Common myeloid progenitor, CD34-positive (primary cell): ENCODE measurements at places on chromosomes 1 and 21.

GRCh38 chr21:42971897-42972275, 2.5 kb upstream of the PKNOX1 start:
- no peak overlapping the region for H3K27ac ChIP-seq
- H3K4me3 ChIP-seq, result no peak overlapping the region
- no peaks in the 10 kb centered on the region for H3K27me3 ChIP-seq
- H3K4me1 ChIP-seq, result no peaks in the 10 kb centered on the region
- DNase-seq, result no peak
- no peaks in the 10 kb centered on the region for H3K36me3 ChIP-seq

GRCh38 chr1:33972676-33973395, 109.0 kb downstream of the HMGB4 start:
- H3K4me3 ChIP-seq, result no peak overlapping the region
- H3K4me1 ChIP-seq, result no peaks in the 10 kb centered on the region
- no peak for DNase-seq

- H3K27me3 ChIP-seq, result no peaks in the 10 kb centered on the region
- no peaks in the 10 kb centered on the region for H3K36me3 ChIP-seq
These were observed 378 bp upstream of the F13B start for GRCh38 chr1:197067457-197067818.

GRCh38 chr1:66450043-66450514, 83.9 kb upstream of the SGIP1 start:
- H3K27me3 ChIP-seq, result no peaks in the 10 kb centered on the region
- no peak overlapping the region for H3K4me3 ChIP-seq
- H3K4me1 ChIP-seq, result peaks cover 12% of the 10 kb centered on the region
- no peak for DNase-seq

DNA sequence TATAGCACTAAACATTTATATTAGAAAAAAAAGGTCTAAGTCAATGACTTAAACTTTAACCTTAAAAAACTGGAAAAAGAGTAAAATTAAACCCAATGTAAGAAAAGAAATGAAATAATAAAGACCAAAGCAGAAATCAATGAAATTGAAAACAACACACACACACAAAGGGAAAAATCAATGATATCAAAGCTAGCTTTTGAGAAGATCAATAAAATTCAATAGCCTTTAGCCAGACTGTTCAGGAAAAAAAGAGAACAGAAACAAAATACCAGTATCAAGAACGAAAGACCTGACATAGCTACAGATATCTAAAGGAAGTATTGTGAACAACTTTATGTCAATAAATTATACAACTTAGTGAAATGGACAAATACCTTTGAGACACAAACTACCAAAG, 7.1 kb downstream of the DHCR24 start:
- DNase-seq, result no peak
- H3K4me1 ChIP-seq, result no peaks in the 10 kb centered on the region
- H3K27me3 ChIP-seq, result no peaks in the 10 kb centered on the region
- H3K36me3 ChIP-seq, result peaks cover 23% of the 10 kb centered on the region

DNA sequence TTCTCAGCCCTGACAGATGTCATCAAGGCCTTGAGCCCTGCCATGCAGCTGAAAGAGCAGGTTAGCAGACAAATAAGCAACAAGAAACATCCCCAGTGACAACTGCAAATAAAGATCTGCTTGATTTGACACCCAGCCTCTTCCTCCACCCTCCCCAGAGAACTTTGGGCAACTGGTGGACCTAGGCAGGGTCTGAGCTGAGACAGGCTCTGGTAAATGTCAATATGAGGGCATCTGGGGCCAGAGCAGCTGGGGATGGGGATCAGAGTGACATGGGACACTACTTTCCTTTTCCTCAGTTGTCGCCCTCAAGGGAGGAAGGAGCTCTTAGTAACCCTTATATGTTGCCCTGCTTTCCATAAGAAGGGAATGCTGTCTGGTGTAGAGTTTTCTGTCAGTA, 544.1 kb downstream of the NEGR1 start:
- no peaks in the 10 kb centered on the region for H3K27me3 ChIP-seq
- no peak overlapping the region for H3K4me3 ChIP-seq
- no peaks in the 10 kb centered on the region for H3K36me3 ChIP-seq
- no peak overlapping the region for H3K27ac ChIP-seq
- DNase-seq, result no peak

DNA sequence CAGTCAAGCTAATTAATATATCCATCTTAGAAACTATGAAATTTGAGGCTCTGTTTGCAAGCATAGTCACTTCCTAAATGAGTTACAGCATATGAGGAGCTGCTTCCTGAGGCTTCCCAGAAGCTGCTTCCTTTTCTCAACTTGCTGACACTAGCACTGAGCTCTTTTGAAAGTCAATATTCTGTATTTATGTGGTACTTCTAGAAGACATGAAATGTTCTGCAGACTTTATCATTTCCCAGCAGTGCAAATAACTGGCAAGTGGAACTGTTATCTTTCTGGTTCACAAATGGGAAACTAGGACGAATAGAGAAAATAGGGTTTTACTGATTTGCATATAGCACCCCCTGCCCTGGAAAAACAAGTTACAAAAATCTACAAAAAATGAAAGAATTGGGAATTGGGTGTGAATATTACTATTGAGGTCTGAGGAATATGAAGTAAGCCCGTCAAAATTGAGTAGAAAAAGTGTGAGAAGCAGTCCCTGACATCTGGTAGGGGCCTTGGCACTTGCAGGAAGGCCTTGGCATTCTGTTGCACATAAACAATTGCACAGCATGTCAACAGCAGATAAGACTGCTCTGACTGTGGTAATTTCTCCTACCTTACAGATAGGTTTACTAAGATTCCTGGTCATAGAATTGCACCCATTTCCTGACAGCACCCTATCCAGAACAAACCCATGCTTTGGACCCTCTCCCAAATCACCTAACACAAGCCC, 7.1 kb downstream of the GIPC2 start:
- no peak overlapping the region for H3K27ac ChIP-seq
- H3K4me1 ChIP-seq, result peaks cover 16% of the 10 kb centered on the region
- no peaks in the 10 kb centered on the region for H3K27me3 ChIP-seq
- H3K4me3 ChIP-seq, result peak overlapping the region; percentile 14
- DNase-seq, result peak; percentile 42

GRCh38 chr1:24032981-24033380, 52.9 kb upstream of the SRSF10 start:
- no peaks in the 10 kb centered on the region for H3K4me1 ChIP-seq
- no peak overlapping the region for H3K27ac ChIP-seq
- no peak overlapping the region for H3K4me3 ChIP-seq
- H3K36me3 ChIP-seq, result no peaks in the 10 kb centered on the region
- no peaks in the 10 kb centered on the region for H3K27me3 ChIP-seq

DNA sequence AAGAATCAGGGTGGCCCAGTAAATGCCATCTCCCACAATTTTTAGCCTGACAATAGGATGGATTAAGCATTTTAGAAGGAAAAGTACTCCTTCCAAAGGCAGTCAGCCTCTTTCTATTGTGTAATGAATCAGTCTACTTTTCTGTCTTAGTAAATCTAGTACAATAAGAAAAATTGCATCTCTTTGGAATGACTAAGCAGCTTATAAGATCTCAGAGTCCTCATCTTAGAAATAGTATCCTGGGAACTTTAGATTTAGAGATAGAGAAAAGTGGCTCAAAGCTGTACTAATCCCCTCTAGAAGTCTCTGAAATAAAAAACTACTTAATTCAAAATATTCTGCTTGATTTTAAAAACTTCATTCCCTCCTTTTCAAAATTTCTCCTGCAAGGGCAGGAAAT, 81.4 kb downstream of the SLC44A5 start:
- H3K4me3 ChIP-seq, result no peak overlapping the region
- no peak overlapping the region for H3K27ac ChIP-seq
- H3K4me1 ChIP-seq, result no peaks in the 10 kb centered on the region
- H3K36me3 ChIP-seq, result no peaks in the 10 kb centered on the region

GRCh38 chr21:29678626-29679025, 261.2 kb downstream of the GRIK1 start:
- no peak for DNase-seq
- H3K4me1 ChIP-seq, result no peaks in the 10 kb centered on the region
- H3K27me3 ChIP-seq, result no peaks in the 10 kb centered on the region
- no peak overlapping the region for H3K4me3 ChIP-seq
- no peak overlapping the region for H3K27ac ChIP-seq

GRCh38 chr1:176552217-176552991, 89.4 kb downstream of the PAPPA2 start:
- no peak overlapping the region for H3K4me3 ChIP-seq
- no peak for DNase-seq
- no peak overlapping the region for H3K27ac ChIP-seq
- peaks cover 45% of the 10 kb centered on the region for H3K27me3 ChIP-seq
- H3K36me3 ChIP-seq, result no peaks in the 10 kb centered on the region

DNA sequence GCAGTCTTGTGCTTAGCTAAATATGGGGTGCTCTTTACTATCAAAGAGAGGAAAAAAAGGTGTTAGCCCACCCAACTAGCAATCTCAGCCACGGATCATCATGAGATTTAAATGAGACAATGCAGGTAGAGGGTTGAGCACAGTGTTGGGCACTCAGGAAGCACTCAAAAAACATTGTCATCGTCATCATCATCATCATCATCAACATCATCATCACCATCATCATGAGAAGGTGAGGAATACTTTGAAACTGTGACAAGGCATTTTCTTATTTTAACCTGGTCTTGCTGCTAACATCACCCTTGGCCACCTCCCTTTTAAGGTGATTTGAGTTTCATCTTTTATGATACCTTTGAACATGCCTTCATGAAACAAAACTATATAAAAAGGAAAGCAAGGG, 3.3 kb upstream of the MAPKAPK2 start:
- no peak overlapping the region for H3K4me3 ChIP-seq
- no peak for DNase-seq
- no peaks in the 10 kb centered on the region for H3K36me3 ChIP-seq
- H3K27me3 ChIP-seq, result no peaks in the 10 kb centered on the region

DNA sequence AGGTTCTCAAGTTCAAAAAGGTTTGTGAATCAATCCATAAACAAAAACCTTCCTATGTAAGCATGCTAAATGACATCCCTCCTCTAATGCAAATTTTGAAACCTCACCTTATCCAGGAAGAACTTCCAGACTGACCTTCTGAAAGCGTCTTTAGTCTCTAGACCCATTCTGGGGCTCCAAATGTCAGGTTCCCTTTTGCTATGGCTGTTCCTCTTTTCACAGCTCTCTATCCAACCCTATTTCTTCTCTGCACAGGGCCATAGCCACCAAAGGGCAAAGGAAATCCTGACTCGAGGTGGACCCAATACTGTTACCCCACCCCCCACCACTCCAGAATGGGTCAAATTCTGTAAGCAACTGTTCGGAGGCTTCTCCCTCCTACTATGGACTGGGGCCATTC, 3.4 kb downstream of the ATP1A4 start:
- H3K27me3 ChIP-seq, result no peaks in the 10 kb centered on the region
- DNase-seq, result no peak

DNA sequence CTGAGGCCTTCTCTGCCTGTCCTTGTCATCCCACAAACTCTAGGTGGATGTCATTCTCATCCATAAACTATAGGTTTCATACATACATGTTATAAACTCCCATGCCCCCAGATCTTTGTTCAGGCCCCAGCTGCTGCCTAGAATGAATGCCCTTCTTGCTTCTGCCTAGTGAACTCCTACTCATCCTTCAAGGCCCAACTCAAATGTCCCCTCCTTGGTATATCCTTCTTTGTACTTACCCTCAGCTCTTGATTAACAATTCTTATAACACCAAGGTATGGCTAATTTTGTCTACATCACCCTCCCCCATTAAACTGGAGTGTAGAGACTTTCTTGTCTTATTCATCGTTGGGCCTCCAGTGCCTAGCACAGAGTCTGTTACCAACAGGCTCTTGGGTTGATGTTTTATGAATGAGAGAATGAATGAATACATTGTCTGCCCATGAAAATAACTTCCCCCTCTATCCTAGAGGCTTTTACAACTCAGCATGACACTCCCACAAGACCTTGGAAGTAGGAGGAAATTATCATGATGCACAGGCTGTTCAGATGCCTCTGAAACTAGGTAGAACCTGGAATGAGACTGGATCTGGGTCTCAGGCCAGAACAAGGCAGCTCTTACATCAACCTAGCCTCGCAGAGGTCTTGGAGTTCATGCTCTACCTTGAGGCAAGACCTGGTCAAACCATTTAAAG, 26.9 kb downstream of the EPHB2 start:
- H3K27ac ChIP-seq, result no peak overlapping the region
- DNase-seq, result no peak
- no peak overlapping the region for H3K4me3 ChIP-seq
- peaks cover 2% of the 10 kb centered on the region for H3K4me1 ChIP-seq
- H3K36me3 ChIP-seq, result no peaks in the 10 kb centered on the region

DNA sequence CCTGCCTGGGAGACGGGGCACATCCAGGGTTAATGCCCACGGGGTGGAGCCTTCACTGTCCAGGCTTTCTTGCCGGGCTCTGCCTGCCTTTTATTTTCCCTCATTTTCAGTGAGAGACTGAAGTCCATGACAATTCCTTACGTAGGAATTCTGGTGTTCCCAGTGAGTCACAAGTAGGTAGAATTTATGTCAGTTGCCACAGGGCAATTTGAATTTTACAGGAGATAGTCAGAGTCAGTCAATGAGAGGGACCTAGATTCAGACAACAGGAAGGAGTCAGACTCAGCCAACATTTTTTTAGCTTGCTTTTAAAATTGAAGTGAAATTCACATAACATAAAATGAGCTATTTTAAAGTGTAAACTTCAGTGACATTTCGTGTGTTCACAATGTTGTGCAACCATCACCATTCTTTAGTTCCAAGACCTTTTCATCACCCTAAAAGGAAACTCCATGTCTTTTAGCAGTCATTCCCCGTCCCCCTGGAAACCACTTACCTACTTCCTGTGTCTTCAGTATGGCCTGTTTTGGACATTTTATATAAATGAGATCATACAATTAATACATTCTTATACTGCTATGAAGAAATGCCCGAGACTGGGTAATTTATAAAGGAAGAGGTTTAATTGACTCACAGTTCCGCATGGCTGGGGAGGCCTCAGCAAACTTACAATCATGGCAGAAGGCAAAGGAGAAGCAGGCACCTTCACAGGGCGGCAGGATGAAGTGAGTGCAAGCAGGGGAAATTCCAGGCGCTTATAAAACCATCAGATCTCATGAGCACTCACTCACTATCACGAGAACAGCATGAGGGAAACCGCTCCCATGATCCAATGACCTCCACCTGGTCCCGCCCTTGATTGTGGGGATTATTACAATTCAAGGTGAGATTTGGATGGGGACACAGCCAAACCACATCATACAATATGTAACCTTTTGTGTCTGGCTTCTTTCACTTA, 14.6 kb downstream of the AJAP1 start:
- DNase-seq, result no peak
- no peaks in the 10 kb centered on the region for H3K36me3 ChIP-seq
- H3K27ac ChIP-seq, result no peak overlapping the region
- H3K4me3 ChIP-seq, result no peak overlapping the region
- peaks cover 53% of the 10 kb centered on the region for H3K27me3 ChIP-seq
- H3K4me1 ChIP-seq, result no peaks in the 10 kb centered on the region
